ENCODE measurements at places on chromosomes 3 and 15. TPM values are rescaled to one million over a fixed set of nuclear protein-coding genes. Genes with fewer than 3 reads are reported as not detected.

DNA sequence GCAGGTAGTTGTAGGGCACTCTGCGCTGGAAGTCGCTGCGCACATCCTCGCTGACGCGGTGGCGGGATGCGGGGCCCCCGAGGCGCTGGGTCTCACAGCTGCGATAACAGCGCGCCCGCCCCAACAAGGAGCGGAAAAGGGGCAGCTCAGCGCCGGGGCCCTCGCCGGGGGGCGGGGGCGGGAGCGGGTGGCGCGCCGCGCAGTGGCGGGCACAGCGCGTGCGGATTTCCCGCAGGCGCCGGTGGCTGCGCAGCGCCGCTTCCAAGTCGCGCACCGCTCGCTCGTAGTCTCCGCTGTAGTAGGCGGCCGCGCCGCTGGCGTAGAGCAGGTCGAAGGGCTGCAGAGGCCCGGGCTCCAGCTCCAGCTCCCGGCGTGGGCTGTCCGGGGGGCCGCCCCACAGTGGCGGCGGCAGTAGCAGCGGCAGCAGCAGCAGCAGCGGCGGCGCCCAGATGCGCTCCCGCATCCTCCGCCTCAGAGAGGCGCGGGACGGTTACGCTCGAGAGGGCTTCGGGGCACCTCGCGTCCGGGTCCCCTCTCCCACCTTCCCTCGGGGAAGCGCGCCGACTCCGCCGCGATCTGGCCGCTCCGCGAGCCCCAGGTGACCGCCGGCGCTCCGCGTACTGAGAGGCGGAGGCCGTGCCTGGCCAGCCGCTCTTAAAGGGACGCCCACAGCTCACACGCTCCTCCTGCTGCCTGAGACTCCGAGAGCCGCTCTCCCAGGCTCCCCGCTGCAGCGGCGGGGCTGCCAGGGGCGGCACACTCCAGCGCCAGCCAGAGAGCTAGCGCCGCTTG is at the start of gene P3H2:
TSS of gene P3H2 (minus strand) at position 629 of the 792 bp plus-strand sequence. CDS start at position 463, 166 bp downstream.
- peak within 1 kb of the TSS; percentile 79 for H3K27ac ChIP-seq
- H3K4me3 ChIP-seq, result peak within 1 kb of the TSS; percentile 59
- H3K4me1 ChIP-seq, result peaks cover 13% of the 10 kb centered on the region
- peak; percentile 75 for DNase-seq
- no peaks in the 10 kb centered on the region for H3K36me3 ChIP-seq
- H3K27me3 ChIP-seq, result no peaks in the 10 kb centered on the region

DNA sequence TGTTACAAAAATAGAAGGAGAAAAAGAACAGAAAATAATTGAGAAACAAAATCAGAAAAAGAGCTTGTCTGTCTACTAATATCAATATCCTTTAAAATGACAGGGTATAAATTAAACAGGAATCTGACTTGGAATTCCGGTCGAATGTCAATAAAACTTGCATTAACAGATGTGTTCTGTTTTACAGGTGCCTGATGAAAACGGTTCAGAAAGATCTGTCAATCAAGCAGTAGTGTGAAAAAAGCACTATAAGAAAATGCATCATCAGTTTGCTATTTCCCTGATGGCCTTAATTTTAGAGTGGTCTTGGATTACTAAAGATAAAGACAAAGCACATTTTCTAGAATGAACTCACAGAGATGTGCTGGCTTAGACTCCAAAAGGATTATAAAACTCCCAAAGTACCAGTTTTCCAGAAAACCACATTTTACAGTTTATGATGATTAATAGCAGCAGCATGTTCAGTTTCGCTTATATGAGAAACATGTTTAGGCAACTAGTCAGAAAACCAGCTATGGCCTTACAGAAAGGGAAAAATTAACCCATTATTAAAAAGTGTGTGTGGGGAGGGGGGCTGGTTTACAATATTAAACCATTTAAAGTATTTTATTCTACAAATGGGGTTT is 8.2 kb upstream of the C3orf38 start:
- H3K27me3 ChIP-seq, result no peaks in the 10 kb centered on the region
- H3K36me3 ChIP-seq, result no peaks in the 10 kb centered on the region

- no peak for DNase-seq
- no peak overlapping the region for H3K27ac ChIP-seq
- no peaks in the 10 kb centered on the region for H3K36me3 ChIP-seq
- H3K27me3 ChIP-seq, result no peaks in the 10 kb centered on the region
- no peak overlapping the region for H3K4me3 ChIP-seq
- no peaks in the 10 kb centered on the region for H3K4me1 ChIP-seq
Measured at GRCh38 chr3:170007031-170007663, 30.6 kb upstream of the GPR160 start.

DNA sequence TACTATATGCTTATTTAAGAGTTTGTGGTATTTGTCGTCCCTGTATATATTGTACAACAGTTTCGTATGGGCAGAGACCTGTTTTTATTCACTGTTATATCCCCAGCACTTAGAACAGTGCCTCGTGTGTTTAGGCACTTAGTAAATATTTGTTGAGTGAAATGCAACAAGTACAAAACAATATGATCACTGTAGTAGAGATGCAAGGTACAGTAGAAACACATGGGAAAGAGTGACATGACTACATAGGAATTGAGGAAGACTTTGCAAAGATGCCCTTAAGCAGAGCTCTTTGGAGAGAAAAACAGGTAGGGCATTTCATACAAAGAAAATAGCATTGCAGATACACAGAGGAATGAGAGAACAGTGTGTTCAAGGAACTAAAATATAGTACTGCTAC is 18.3 kb downstream of the RASA2 start:
- no peaks in the 10 kb centered on the region for H3K36me3 ChIP-seq
- no peak for DNase-seq
- no peak overlapping the region for H3K27ac ChIP-seq
- H3K4me3 ChIP-seq, result no peak overlapping the region

DNA sequence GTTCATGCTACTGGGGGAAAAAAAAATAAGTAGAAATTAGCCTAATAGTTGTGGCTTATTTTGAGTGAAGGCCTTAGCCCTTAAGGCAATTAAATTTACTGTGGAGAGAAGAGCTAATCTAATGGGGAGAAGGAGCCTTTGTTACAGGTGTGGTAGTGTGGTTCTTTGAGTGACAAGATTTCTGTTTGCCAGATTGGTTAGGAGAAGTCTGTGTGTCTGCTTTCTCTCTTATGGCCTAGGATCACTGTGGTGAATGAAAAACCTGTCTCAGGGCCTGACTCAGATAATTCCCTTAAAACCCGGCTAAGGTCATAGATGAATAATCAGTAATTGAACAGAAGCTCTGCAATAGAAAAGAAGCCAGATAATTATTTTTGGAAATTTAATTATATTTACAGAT is 27.0 kb downstream of the OPA1 start:
- peaks cover 8% of the 10 kb centered on the region for H3K36me3 ChIP-seq
- no peak for DNase-seq
- H3K4me1 ChIP-seq, result no peaks in the 10 kb centered on the region
- H3K27ac ChIP-seq, result no peak overlapping the region

Gene HEG1
- 46.1 TPM for total RNA-seq

DNA sequence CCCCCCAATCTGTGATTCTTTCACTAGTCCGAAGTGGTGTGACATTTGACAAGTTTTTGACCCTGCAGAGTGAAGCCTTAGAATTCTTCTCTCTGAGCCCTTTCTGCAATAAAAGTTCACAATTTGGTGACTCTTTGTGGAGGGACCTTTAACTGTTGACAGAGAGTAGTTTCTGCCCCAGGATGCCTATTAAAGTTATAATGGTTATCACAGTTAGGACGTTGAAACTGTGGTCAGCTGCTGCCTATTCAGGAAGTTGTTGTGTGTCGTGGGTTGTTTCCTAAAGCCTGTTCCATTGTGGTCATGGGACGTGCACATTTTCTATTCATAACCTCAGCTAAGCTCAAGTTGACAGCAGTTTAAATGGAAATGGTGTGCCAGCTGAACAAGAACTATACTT is 274.5 kb downstream of the NEK10 start:
- H3K27me3 ChIP-seq, result no peaks in the 10 kb centered on the region
- no peaks in the 10 kb centered on the region for H3K36me3 ChIP-seq
- no peak overlapping the region for H3K27ac ChIP-seq
- no peaks in the 10 kb centered on the region for H3K4me1 ChIP-seq
- no peak overlapping the region for H3K4me3 ChIP-seq

- H3K4me3 ChIP-seq, result no peak overlapping the region
- DNase-seq, result peak; percentile 75
- H3K27me3 ChIP-seq, result no peaks in the 10 kb centered on the region
Measured at GRCh38 chr3:14371573-14372474, 30.6 kb upstream of the SLC6A6 start.

- peaks cover 11% of the 10 kb centered on the region for H3K4me1 ChIP-seq
- H3K36me3 ChIP-seq, result no peaks in the 10 kb centered on the region
- no peaks in the 10 kb centered on the region for H3K27me3 ChIP-seq
- H3K27ac ChIP-seq, result no peak overlapping the region
- no peak overlapping the region for H3K4me3 ChIP-seq
Measured at GRCh38 chr3:69881051-69881450, 118.5 kb upstream of the SAMMSON start.

DNA sequence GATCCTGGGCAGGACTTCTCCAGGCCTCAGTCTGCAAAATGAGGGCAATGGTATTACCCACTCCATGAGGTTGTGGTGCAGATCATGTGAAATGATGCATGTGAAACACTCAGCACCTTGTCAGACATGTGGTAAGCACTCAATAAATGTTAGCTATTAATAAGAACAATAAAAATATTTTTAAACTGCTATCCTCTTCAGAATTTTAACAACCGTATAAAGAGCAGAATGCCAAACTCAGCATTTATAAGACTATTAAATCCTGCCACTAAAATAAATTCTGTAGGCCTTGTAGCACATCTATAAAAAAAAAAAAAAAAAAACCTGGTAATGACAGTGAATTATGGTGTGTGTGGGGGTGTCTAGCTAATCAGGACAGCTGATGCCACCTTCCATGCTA is 213.9 kb upstream of the UMPS start:
- no peak overlapping the region for H3K4me3 ChIP-seq
- no peaks in the 10 kb centered on the region for H3K36me3 ChIP-seq
- no peak overlapping the region for H3K27ac ChIP-seq
- no peak for DNase-seq
- H3K4me1 ChIP-seq, result peaks cover 14% of the 10 kb centered on the region

DNA sequence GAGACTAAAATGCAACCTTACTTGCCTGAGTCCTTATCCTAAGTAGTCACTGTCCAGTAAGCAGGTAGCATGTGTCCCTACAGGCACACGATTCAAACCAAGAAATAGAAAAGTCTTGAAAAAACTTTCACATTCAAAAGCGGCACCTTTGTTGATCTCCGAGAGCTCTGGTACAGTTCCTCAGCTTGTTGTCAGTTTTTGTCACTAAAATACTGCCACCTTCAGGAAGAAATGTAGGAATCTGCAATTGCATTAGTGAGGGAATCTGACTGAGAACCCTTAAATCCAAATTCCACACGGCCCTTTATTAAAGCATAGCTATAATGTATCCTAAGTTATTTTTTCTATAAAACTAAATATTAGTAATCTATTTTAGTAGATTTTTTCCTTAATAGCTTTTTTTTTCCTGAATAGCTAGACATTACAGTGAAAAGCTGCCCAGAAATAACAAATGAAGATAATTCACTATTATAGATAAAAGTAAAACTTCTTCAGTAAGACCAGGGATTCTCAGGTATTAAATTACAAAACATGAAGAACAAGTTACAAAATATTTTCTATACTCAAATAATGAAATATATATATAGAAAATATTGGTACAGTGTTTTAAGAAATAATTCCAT is 44.0 kb downstream of the CCDC54 start:
- no peaks in the 10 kb centered on the region for H3K36me3 ChIP-seq
- DNase-seq, result no peak
- H3K27ac ChIP-seq, result no peak overlapping the region
- no peak overlapping the region for H3K4me3 ChIP-seq
- H3K4me1 ChIP-seq, result no peaks in the 10 kb centered on the region

Gene IL16
- 2.9 TPM for total RNA-seq

- no peaks in the 10 kb centered on the region for H3K36me3 ChIP-seq
- H3K4me3 ChIP-seq, result no peak overlapping the region
- DNase-seq, result no peak
- no peaks in the 10 kb centered on the region for H3K4me1 ChIP-seq
- no peaks in the 10 kb centered on the region for H3K27me3 ChIP-seq
Measured at GRCh38 chr3:119695480-119695879, 7.3 kb upstream of the CFAP91 start.

DNA sequence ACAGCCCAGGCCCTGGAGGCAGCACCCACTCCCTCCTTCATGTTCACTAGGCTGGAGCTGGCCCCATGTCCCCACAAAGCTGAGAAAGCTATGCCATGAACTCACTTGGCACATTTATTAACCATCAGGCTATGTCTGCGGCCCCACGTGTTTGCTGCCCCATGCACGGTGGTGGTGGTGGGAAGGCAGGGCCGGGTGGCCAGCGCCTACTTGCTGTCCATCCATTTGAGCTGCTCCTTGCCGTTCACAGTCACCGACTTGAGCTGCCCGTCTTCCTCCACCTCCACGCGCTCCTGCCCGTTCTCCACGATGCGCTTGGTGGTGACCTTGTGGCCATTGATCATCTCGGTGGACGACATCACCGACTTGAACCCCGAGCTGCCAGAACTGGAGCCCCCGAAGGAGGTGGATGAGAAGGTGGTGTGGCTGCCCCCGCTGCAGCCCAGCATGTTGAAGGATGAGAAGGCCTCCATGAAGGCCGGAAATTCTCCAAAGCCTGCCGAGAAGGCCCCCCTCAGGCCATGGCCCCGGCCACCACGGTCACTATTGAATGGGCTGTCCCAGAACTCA is 4.3 kb downstream of the DNAJB8 start:
- no peaks in the 10 kb centered on the region for H3K4me1 ChIP-seq
- H3K4me3 ChIP-seq, result no peak overlapping the region
- DNase-seq, result no peak
- no peaks in the 10 kb centered on the region for H3K27me3 ChIP-seq
- H3K36me3 ChIP-seq, result no peaks in the 10 kb centered on the region

GRCh38 chr15:50854601-50855490 is 53.6 kb upstream of the AP4E1 start:
- DNase-seq, result no peak
- peaks cover 21% of the 10 kb centered on the region for H3K4me1 ChIP-seq
- H3K4me3 ChIP-seq, result no peak overlapping the region
- H3K27me3 ChIP-seq, result no peaks in the 10 kb centered on the region
- H3K27ac ChIP-seq, result no peak overlapping the region
- H3K36me3 ChIP-seq, result no peaks in the 10 kb centered on the region

Gene ARMC8
- total RNA-seq, result 29.8 TPM

GRCh38 chr15:69780374-69780773 is 317.3 kb downstream of the TLE3 start:
- no peak overlapping the region for H3K27ac ChIP-seq
- peaks cover 8% of the 10 kb centered on the region for H3K4me1 ChIP-seq
- no peak overlapping the region for H3K4me3 ChIP-seq
- H3K36me3 ChIP-seq, result no peaks in the 10 kb centered on the region
- DNase-seq, result no peak

- H3K36me3 ChIP-seq, result no peaks in the 10 kb centered on the region
- H3K27me3 ChIP-seq, result no peaks in the 10 kb centered on the region
- no peak for DNase-seq
Measured at GRCh38 chr3:40242638-40243037, 66.9 kb upstream of the EIF1B start.

Measured in body of pancreas (tissue), 4 donors.